ENCODE measurements at places on chromosomes 3 and 15. TPM values are rescaled to one million over a fixed set of nuclear protein-coding genes. Genes with fewer than 3 reads are reported as not detected.

ASB14 gene
- not detected for total RNA-seq

ELL3 gene
- total RNA-seq: 2.6 TPM

CLDN16 gene
- not detected for total RNA-seq

EXD1 gene
- not detected for total RNA-seq

PPP1R14D gene
- total RNA-seq: not detected

AHSG gene
- total RNA-seq: not detected

ZNF80 gene
- not detected for total RNA-seq

GUCA1C gene
- total RNA-seq: not detected

UTS2B gene
- total RNA-seq: not detected

CCR8 gene
- not detected for total RNA-seq
